ENCODE measurements at places on chromosomes 16 and 17. TPM values are rescaled to one million over a fixed set of nuclear protein-coding genes. Genes with fewer than 3 reads are reported as not detected.

DNA sequence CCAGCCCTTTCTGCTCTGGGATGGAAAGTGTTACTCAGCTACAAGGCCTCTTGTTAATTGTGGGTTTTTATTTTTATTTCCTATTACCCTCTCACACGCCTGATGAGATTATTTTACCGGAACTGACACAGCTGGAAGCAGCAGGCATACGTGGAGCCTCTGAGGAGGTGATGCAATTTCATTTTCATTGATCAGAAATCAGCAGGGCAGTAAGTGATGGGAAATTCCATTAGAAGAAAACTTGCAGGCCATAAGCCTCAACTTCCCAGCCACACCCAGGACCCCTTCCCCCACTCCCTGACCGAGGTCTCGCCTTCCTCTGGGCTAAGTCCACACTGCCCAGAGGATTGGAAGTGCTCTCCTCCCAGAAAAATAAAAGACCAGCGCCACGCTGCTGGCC is 69.7 kb downstream of the ZFHX3 start:
- DNase-seq: no peak

SKAP1 gene
- polyA plus RNA-seq: 458 TPM

DNA sequence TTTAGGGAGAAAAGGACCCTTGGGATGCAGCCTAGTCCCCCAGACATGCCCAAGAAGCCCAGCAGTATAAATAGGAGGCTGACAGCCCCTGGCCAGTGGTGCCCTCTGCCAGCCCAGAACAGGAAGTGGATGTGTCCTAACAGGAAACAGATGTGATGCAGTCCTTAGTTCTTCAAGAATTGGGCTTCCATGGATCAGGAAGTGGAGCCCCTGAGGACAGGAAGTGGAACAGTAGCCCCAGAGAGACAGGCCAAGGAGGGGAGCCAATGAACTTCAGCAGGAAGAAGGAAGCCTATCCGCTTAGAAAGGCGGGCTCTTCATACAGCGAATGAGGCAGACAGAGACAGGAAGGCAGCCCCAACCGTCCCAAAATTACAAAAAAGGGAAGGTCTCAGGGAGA is 7.2 kb downstream of the CTF1 start:
- DNase-seq: peak; percentile 1

CD19 gene
- polyA plus RNA-seq: 0.27 TPM

RILP gene
- polyA plus RNA-seq: 5.0 TPM

BPTF gene
- 14.3 TPM for polyA plus RNA-seq

DNA sequence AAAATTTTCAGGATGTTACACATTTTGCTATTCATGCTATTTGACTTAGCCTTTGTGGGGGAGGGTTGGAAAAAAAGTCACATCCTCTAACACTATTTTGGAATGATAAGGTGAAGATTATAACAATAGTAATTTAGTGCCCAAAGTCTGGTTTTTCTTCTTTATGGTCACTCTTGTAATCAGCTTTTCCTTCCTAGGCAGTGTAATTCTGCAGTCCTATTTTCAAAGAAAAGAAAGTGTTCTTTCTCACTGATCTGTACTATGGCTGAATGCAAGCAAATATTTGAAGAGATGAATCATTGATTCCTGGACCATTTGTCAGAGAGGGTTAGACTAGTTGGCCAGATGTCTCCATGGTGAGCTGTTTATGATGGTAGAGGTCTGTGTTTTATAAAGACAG is 8.4 kb downstream of the RSPRY1 start:
- no peak for DNase-seq

DNA sequence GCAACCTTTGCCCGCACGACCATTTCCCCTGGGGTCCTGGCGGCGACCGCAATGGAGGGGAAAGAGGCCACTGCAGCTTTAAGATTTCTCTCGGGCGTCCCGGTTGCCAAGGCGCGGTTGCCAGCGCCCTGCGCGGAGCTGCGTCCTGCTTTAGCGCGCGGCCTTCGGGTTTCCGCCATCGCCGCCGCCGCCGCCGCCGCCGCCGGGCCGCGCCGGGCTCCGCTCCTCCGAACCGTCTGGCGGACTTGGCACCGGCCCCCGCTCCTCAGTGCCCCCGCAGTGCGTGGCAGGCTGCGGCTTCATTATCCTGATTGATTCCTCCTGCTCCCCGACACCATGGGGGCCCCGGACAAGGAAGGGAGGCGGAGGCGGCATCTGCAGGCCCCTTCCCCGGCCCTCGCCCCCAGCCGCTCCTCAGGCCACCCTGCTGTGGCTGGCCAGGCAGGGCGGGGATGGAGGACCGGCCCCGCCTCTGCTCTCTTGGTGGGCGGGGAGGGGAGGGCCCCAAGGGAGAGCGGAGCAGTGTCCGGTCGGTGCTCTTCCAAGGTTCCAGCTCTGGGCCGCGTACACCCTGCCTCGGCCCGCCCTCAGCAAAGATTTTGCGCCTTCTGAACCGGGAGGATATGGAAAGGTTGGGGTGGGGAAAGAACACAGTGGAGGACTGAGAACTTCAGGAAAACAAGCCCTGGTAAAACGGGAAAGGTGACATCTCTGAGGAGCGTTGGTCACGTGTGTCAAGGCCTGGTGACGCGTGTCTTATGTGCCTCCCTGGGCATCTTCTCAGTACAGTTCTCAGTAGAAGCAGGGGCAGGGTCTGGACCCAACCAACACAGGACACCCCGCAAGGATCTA is 34.0 kb downstream of the NEUROD2 start:
- peak; percentile 24 for DNase-seq

DNA sequence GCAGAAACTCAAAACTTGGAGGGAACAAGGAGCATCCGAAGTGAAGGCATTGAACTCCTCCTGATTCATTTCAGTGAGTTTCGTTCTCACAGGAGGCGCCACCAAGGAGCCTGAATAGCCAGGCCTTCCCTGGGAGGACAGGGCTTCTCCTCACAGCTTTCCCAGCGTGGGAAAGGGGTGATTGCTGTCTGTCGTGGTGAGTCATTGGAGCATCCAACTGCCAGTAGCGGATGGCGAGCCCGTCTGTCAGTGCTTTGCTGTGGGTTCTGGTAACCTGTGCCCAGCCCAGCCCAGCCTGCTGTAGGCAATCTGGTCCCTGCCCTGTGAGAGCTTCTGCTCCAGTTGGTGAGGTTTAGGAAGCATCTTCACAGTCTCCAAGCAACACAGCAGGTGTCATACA is 28.3 kb downstream of the PLCD3 start:
- DNase-seq: no peak

- DNase-seq: no peak
Observed at GRCh38 chr17:9120471-9120870, 99.2 kb downstream of the NTN1 start.

TPSD1 gene
- not detected for polyA plus RNA-seq

DNA sequence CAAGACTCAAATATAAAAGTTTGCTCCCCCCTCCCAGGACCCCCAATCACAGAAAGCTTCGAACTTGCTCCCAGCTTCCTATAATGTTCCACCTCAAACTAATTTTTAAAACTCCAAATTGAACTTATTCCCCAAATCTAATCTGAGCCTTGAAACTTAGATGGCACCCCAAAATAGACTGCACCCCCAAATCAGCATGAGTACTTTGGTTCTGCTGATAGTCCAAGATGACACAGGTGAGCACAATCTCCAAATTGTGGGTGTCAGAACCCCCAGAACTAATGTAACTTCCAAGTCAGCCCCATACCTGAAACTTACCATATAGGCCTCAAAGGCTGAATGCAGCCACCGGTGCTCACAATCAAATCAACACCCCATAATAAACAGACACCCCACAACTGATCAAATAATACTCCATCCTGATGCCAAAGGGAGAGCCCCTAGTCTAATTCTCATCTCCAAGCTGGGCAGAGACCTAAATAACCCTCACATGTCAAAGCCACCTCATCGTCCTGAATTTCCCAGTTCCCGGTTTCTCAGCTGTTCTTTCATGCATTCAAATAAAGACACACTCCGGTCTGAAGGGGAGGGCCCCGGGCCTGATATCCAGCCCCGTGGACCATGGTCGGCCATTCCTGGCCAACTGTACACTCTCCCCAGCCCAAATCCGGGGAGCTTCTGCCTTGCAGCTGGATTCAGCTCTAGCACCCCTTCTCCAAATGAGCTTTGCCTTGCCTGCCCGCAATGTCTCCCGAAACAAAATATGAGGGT is 1.8 kb upstream of the BCL6B start:
- no peak for DNase-seq

RAPGEFL1 gene
- not detected for polyA plus RNA-seq

GRCh38 chr16:68434624-68435210 is 13.6 kb downstream of the SMPD3 start:
- DNase-seq: no peak

ABCC12 gene
- not detected for polyA plus RNA-seq

All from immature natural killer cell (primary cell).